ENCODE measurements at places on chromosomes 7 and 10.
A peak's percentile ranks its signal among the peaks of the same experiment; 100 is the strongest.

DNA sequence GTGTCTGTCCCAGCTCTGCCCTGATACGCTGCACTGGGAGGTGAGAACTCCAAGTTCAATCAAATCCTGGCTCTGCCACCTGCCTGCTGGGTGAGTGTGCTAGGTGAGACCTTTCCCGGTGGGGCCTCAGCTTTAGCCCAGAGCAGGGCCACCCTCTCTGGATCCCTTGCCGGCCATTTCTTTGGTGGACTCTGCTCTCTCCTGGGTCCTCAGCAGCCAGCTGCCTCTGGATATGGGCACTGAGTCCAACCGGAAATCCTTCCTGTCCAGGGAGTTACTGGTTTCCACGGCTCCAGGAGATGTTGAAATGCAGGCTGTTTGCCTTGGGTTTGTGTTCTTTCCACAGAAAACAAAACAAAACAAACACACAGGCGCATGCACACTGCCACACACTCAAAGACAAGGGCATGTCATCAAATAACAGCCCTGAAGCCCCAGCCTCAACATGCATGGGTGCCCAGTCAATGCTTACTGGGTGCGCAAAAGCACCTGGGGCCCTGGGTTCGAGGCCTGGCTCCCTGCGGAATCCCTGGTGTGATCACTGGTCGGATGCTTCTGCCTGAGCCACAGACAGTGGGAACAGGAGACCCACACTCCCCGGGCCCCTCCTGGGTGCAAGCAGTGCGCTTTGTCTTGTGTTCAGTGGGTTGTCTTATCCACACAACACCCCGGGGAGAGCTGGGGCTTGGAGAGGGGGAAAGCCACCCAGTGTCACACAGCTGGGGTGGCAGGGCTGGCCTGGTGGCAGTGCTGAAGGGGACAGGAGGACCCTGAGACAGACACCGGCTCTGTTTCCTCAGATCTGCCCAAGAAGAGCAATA, 33.1 kb downstream of the PPIF start:
- peak; percentile 43 for DNase-seq

GRCh38 chr10:52864201-52865106, 91.9 kb upstream of the MBL2 start:
- DNase-seq, result no peak

DNA sequence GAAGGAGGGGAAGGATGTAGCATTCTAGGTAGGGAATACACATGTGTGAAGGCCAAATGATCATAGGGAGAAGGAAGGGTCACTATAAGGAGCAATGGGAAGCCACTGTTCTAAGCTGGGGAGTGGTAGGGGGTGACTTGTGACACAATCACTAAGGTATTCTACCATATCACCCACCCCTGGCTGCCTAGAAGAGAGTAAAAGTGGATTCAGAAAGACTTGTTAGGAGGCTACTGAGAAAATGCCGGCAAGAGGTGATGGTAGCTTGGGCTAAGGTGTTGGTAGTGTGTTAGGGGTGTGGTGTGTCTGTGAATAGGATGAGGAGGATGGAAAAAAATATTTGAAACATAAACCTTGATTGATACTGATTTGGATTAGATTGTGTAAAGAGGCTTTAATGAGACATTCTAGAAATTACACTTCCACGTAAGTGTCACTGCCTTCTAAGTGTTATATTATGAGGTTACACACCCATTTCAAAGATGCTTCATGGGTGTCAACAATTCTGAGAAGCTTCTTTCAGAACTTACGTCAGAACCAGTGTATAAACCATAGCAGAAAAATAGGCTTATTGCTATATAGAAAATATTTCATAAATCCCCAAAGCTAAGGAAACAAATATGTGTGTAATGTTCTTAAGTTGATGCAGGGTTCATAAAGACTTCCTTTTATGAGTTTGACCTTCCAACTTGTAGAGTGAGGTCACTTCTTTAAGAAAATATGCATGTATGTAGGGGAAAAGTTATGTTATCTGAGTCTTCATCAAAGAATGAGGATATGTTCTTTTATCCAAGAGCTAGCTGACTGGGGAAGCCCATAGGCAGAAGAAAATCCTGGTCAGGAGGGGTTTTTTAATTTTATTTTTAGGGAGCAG, 5.6 kb upstream of the BPGM start:
- peak; percentile 65 for DNase-seq

DNA sequence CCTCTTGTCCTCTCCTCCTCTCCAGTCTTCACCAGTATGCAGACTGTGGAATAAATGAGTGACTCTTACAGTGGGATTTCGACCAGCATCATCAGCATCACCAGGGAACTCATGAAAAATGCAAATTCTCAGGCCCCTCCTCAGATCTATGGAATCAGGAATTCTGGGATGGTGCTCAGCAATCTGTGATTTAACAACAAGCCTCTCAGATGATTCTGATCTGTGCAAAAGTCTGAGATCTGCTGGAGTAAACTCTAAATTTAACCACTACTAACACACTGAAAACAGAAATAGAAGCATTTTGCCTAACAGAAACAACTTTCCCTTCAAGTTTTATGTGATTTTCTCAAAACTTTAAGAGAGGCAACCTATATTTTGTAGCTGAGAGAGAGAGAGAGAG, 124.8 kb upstream of the FAM3C start:
- no peak for DNase-seq

DNA sequence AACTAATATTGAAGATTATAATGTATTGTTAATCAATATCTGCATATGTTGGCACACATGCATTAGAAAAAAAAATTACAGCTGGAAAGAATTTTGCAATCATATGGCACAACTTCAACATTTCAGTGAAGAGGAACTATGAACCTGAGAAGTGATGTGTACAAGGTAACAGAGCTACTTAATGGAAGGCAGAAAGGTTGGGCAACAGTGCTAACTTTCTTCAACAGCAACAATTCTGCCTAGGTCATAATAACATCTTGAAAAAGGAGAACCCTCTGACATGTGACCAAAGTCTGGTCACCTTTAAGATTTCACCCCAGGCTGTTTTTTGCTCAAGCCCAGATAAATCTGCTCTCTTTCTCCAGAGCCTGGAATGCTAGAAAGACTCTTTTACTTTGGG, 47.9 kb upstream of the SKAP2 start:
- DNase-seq, result no peak

DNA sequence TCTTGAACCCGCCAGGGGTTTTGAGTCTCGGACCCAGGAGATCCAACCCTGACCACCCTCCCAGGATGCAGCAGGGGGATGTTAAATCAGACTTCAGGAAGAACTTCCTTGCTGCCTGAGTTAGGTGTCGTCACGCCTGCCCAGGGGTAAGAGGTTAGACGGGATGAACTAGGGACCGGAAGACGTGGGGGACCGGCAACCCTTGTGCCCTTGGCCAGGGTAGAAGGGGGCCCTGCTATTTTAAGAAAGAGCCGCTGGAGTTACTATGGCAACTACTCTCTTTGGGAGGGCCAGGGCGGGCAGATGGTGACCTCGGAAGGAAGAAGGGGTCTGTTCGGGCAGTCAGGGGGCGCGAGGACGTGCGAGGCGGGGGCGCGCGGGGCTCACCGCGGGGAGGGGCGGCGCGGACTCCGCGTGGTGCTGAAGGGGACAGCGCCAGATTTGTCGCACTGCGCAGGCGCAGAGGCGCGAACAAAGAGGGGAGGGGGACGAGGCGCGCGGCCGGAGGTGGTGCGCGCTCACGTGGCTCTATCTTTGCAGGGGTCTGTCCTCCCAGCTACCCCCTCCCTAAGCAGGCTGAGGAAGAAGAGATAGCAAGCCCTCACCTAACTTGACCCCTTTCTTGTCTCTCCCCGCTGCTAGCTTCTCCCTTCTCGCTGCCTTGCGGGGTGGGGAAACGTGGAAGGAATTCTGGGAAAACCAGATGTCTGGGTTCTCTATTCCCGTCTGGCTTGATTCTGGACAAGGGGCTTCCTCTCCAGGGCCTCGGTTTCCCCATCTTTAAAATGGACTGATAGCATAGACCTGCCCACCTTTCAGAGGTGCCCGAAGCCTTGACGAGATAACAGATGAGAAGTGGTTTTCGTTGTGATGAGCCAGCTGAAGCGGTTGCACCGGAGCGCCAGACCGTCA, 940 bp upstream of the PSD start:
- DNase-seq, result peak; percentile 69

GRCh38 chr7:80204454-80204853, 69.8 kb downstream of the GNAI1 start:
- no peak for DNase-seq

- no peak for DNase-seq
These were observed 278.5 kb downstream of the DNAJB6 start for GRCh38 chr7:157615101-157615817.

DNA sequence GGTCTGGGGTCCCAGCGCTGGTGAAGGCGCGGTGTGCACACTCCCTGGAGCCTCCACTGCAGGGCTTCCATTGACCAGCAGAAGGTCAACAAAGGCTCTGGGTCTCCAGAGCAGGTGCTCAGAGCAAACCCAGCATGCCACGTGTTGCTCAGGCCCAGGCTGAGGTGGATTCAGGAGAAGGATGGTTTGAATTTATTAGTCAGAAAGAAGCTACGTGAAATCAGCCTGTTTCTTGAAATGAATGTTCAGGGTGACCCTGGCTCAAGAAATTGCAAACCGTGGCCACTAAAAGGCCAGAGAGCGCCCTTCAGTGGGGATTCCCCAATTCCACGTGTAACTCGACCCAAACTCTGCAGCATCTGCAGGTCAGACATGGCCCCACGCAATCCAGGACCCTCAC, 82.7 kb upstream of the PFKP start:
- no peak for DNase-seq

- DNase-seq, result no peak
These were observed 501.7 kb downstream of the PARD3 start for GRCh38 chr10:34313353-34313752.

Measured in stimulated activated effector memory CD8-positive, alpha-beta T cell treated with anti-CD3 and anti-CD28 coated beads, Interleukin-12 subunit alpha, Interleukin-12 subunit beta, amount 100 ng/mL, for 72 hours (primary cell).